ENCODE measurements at places on chromosomes 12 and 14.

GRCh38 chr14:96042248-96042930 is 3.2 kb downstream of the C14orf132 start:
- DNase-seq: peak; percentile 79

DNA sequence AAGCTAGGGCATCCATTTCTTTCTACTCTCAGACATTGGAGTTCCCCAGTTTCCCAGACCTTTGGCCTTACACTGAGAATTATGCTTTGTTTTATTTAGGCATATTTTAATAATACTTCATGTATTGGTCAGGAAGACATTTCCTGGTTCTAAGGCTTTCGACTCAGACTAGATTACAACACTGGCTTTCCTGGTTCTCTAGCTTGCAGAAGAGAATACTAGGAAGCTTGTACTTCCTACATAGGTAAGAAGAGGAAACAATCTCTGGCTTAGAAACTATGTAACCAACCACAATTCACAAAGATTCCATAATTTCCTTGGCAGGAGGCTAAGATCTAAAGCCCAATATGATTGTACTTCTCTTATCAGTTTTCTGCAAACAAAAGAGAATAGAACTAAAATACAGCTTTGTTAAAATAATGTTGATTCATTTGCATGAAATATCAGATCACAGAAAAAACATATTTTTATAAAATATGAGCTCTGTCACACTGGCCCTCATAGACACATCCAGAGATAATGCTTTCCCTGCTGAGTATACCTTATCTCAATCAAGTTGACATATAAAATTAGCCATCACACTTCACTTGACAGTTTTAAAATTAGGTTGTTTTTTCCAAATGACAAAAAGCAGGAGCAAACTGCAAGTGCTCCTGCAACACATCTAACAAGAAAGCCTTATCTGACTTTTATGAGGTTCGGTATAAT is 30.5 kb downstream of the CLEC2D start:
- peak; percentile 24 for DNase-seq

DNA sequence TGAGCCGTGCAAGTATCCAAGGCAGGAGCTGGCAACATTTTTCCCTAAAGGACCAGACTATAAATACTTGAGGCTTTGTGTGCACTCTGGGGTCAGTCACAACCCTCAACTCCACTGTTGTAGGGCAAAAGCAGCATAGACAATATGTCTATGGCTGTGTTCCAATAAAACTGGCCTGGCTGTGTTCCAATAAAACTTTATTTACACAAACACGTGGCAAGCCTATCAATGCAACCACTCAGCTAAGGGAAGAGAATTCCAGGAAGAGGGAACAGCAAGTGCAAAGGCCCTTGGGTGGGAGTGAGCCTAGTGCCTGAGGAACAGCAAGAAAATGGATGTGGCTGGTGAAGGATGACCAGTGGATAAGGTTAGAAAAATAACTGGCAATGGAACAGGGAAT is 11.3 kb upstream of the FAM181A start:
- no peak for DNase-seq

- no peak for DNase-seq
These were observed 72.3 kb upstream of the AMIGO2 start for GRCh38 chr12:47152095-47152494.

DNA sequence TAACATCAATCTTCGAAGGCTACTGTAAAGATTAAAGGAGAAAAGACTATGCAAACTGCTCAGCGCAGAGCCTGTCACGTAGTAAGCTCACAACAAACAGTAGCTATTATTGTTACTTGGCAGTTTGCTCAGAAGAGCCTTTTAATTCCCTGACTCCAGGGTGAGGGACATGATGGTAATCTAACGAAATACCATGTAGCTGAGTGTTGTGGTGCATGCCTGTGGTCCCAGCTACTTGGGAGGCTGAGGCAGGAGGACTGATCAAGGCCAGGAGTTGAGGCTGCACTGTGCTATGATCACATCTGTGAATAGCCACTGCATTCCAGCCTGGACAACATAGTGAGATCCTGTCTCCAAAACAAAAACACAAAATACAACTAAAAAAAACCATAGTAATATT is 22.8 kb downstream of the HEBP1 start:
- DNase-seq: peak; percentile 29

DNA sequence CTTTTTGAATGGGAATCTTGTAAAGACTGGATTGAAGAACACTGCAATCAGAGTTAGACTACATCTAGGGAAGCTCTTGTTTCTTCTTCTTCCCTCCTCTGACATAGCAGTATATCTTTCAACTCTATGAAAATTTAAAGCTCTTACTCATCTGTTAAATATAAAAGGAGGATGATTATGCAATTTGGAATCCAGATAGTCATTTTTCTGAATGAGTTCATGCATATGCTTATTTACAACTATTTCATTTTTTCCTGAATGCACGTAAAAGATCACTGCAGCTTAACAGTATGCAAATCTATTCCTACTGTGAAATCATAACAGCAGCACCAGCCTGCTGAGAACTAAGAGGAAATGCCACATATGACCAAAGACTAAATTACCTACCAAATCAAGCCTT is 133.5 kb upstream of the TMCC3 start:
- peak; percentile 46 for DNase-seq

DNA sequence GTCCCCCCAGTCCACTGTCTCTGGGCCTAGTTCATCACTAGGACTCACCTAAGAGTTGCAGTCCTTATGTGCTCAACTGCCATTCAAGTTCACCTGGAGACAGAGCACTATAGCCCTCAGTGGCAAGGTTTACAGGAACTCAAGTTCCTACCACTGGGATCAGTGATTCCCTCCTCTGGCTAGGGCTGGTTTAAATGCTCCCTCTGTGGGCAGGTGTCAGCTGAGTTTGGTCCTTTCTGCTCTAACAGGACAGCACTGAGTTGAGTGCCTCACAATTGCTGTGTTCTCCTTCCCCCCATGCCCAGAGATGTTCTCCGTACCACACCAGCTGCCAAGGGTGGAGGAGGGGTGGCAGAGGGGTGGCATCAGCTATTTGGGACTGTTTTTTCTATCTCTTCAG is 20.8 kb upstream of the SAV1 start:
- DNase-seq: peak; percentile 9

- no peak for DNase-seq
These were observed 56.7 kb downstream of the CD163L1 start for GRCh38 chr12:7387289-7387688.

DNA sequence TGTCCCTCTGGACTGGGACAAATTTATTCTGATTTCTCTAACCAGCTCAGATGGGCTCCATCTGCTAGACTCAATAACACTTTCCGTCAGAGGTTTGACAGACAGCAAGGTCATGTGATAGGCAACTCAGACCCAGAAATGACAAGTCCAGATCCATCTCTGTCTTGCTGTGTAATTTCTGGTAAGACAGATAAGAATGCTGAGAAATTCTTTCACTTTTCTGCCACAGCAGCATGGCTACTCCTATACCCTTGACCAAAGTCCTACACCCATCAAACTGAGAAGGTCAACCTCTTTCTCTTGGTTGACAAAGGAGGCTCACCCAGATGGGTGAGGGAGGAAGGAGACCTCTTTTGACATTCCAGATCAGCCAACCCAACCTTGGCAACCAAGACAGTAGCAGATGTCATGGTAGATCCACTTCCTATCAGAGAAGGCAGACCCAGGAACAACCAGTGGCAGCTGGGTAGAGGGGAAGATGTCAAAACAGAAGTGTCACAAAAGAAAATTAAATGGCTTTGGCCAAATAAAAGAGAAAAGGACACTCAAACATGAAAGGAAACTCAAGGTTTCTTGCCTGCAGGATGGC is 36.9 kb upstream of the PRKAB1 start:
- DNase-seq: no peak

DNA sequence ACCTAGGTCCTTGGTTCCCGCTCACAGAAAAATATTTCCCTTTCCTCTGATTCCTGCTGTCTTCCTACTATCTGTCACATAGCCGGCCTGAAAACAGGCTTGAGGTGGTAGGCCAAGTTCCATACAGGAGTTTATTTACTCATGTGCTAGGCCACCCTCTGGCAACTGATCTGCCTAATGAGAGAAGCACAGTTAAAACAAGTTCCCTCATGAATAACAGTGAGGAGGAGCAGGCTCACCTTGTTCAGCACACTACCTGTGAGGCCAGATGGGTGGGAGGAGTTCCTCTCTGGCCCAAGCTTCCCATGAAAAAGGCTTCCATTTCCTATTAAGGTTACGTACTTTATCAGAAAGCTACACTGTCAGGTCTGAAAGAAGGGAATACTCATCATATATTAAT is 206.0 kb downstream of the MYRFL start:
- DNase-seq: no peak

- no peak for DNase-seq
These were observed 24.3 kb downstream of the CALM1 start for GRCh38 chr14:90421001-90421631.

DNA sequence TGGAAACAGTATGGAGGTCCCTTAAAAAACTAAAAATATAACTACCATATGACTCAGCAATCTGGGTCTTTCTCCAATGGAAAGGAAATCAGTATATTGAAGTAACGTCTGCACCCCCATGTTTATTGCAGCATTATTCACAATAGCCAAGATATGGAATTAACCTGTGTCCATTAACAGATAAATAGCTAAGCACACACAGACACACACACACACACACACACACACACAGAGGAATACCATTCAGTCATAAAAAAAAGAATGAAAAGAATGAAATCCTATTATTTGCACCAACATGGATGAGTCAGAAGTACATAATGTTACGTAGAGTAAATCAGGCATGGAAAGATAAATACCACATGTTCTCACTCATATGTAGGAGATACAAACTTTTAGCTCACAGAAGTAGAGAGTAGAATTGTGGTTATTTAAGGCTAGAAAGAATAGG is 4.7 kb downstream of the KLRK1 start:
- peak; percentile 87 for DNase-seq

DNA sequence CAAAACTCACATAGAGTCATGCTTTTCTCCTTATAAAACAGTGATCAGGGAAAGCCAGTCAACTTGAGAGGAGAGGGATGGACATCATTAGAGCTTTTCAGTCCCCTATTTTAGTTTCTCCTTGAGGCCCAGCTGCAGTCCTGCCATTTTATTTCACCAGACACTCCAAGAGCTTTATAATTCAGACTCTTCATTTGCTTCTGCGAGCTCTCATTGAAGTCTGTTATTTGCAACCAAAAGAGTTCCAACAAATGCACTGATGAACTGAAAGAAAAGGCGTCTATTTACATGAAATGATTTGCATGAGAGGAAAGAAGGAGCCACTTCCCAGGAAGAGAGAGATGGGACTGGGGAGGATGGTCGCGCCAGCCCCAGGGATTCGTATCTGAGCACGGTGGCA is 86.8 kb downstream of the NDUFA12 start:
- DNase-seq: no peak

- DNase-seq: no peak
These were observed 76.3 kb downstream of the PHLDA1 start for GRCh38 chr12:75955251-75955650.

DNA sequence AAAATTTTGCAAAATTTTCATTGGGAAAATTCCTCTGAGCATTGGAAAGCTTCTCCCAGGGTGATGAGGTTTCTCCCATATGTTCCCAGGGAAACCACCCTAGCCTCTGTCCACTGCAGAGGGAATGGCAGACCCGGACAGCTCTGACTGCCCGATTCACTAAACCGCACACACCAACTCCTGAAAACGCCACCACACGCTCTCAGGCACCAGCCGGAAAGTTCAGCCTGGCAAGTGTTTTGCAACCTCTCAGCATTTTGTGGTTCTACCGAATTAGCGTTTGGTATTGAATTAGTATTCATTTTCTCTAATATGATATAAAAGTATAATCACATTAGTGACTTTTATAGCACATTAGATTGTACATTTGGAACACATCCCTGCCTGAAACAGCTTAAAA is 213.4 kb downstream of the PHETA1 start:
- no peak for DNase-seq

DNA sequence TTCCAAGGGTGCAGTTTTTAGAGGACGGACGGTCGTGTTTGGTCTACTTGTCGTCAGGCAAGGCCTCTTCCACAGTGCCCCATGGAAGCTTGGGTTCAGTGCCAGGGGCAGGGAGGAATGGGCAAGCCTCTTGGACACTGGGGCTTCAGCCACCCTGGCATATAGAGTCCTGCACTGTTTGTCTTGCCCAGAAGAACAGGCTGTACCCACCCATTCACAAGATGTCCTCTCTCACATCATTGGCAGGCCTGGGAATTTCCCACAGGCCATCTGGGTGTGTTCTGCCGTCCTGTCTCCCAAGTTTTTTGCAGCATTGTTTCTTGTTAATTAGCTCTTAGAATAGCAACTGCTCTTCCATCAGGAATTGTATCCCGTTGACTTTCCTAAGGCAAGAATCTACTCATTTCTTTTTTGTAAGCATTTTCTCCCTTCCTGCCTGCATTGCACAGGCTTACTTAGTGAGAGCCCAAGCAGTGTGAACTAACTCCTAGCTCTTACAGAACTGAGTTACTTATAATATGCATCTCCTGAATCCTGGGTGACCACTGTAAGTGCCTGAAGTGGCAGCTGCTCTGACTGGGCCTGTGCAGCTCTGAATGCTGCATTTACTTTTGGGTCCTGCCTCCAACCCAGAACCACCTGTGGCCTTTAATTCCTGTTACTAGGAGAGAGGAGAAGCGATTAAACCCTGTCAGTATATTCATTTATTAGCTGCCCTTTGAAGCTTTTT is 149.4 kb upstream of the HIF1A start:
- DNase-seq: no peak

- DNase-seq: peak; percentile 44
These were observed 717 bp downstream of the PPHLN1 start for GRCh38 chr12:42326541-42327226.

DNA sequence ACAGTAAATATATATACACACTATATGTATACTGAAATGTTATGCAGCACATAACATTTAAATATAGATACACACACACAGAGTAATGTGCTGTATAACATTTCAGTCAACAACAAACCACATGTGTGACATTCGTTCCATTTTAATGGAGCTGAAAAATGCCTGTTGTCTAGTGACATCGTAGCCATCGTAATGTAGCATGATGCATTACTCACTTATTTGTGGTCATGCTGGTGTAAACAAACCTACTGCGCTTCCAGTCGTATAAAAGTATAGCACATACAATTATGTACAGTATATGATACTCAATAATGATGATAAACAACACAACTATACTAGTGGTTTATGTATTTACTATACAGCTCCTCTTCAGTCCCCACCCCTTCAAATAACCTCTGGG is 119.0 kb upstream of the SLC38A4 start:
- peak; percentile 24 for DNase-seq

DNA sequence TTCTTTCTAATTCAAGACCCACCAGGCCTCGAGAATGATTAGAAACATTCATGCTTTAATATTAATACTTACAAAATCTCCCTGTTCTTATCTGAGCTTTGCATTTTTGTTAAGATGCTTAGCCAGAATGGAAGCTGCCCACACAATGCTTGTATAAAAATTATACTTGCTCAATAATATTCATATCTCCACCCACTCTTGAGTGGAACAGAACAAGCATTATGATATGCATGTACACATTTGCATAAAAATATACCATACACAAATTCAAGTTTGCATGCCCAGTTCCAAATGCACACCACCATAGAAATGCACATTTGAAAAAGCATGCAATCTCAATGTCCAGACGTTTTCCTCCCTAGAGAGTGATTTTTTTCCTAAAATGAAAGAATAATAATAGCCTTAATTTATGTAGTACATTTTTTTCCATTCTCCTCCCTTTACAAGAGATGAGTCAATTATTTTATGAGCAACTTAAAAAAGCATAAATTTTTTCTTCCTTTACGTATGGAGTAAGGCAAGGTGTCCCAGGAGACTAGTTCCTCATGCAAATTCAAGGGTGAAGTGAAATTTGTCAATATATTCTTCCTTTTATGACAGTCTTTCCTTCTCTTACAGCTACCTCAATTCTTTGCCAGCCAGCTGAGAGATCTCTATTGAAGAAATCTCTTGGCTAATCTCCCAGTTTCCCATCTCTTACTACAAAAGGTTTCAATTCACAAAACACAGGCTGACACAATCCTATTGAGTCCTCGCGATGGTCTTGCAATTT is 313.1 kb upstream of the GARIN6 start:
- DNase-seq: no peak

Data from EH (cell line).